T-cell (primary cell): ENCODE measurements at places on chromosomes 16 and 17.

- no peak for DNase-seq
Measured at GRCh38 chr17:82931699-82932517, 92.1 kb upstream of the ZNF750 start.

- no peak for DNase-seq
Measured at GRCh38 chr16:84751947-84752346, 52.1 kb downstream of the USP10 start.

DNA sequence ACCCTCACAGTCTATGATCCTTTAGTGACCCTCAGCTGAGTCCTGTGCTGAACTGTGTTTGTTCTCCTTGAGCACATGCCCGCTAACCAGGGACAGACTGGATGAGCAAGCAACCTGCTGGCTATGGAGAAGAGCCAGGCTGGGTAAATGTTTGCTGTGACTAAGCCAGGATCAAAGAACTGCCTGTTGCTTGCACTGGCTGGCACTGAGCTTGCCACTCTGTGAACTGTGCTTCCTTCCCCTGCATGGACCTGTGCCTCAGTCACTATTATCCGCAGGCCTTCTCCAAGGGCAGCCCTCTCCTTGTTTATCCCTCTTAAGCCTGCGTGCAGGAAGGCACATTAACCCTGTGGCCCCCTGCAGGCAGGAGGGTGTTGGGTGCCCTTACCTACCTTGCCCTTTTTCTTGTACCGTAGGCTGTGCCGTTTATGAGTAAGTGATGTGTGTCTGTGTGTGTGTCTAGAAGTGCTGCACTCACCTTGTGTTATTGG, 7.4 kb downstream of the PNPO start:
- DNase-seq, result no peak

DNA sequence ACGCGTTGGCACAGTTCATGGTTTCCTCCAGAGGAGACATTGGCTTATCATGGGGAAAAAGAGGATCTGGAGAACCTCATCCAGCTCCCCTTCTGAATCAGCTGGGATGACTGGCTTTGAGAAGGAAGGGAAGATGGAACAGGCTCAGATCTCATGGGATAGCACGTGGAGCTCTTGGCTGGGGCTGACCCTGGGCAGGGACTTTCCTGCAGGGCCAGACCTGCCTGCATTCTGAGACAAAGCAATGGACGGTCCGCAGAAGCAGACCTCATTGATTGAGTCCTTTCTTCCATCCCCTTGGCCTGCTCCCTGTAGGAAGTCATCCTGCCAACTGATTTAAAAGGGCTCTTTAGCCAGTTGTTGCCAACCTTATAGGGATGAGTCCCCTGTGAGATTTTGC, 26.2 kb downstream of the PLCD3 start:
- DNase-seq, result no peak

GRCh38 chr17:56142781-56143180, 10.5 kb upstream of the ANKFN1 start:
- no peak for DNase-seq

DNA sequence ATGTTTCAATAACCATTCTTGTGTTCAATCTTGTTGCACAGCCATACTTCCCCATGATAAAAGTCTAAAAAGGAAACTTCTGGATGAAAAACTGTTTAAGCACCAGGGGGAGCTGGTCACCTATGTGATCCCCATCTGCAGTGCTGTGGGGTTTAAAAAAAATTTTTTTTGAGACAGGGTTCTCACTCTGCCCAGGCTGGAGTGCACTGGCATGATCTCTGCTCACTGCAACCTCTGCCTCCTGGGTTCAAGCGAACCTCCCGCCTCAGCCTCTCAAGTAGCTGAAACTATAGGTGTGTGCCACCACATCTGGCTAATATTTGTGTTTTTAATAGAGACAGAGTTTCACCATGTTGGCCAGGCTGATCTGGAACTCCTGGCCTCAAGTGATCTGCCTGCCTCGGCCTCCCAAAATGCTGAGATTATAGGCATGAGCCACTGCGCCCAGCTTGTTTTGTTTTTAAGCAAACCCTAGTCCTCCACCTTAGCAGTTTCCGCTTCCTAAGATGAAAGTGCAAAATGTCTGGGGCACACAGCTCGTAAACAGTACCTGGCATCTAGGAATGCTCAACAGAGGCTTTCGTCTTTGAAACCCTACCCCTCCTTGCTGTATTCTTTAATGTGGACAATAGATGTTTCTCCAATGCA, 25.4 kb downstream of the DNAJA2 start:
- peak; percentile 38 for DNase-seq

DNA sequence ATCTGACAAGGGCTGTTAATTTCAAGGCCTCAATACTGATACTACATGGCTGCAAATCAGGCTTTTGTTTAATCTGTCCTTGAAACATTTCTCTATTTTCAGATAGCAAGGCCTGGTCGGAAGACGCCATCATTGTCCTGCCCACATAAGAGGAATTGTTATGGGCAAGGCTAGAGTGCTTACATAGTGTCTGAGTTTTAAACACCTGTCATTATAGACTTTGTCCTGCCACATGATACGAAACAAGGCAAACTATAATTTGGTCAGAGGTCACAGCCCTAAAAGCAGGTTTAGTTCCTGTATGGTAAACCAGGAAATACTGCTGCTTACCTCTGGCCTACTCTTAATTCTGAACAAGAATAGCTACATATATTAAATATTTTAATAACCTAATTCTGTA, 104.4 kb downstream of the SSH2 start:
- DNase-seq, result no peak

DNA sequence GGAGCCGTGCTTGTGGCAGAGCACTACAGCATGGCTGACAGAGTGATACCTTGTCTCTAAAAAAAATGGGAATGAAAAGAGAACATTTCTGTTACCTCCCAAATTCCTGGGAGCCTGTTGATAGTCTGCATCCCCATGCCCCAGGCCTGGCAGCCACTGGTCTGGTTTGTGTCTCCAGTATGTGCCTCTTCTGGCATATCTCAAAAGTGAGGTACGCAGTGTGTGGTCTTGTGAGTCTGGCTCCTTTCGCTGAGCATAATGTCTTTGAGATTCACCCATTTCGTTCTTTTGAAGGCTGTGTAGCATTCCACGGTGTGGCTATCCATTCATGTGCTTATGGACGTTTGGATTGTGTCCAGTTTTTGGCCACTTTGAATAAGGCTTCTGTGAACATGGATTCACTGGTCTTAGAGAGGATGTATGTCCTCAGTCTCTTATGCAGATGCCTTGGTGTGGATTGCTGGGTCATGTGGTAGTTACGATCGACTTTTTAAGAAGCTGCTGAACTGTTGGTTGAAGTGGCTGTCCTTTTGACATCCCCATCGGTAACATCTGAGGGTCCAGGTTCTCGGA, 39.1 kb downstream of the PRMT7 start:
- no peak for DNase-seq

DNA sequence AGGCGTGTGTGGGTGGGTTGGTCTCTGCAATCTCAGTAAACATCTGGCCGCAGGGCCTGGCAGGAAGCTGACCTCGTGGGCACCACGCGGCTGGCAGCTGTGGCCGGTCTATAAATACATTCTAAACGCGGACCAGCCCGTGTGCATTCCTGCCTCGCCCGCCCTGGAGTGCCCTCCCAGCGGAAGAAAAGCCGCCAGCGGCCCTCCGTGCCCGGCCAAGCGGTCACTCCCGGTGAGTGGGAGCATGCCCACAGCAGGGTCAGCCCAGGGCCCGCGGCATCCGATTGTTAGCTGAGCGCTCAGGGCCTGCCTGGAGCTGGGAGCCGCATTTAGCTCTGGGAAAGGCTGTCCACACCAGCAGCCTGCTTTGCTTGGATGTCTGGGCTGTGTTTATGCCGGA, 10.3 kb downstream of the ZNF469 start:
- DNase-seq, result no peak

- DNase-seq, result peak; percentile 33
Measured at GRCh38 chr17:19867079-19867328, 732 bp downstream of the ULK2 start.

DNA sequence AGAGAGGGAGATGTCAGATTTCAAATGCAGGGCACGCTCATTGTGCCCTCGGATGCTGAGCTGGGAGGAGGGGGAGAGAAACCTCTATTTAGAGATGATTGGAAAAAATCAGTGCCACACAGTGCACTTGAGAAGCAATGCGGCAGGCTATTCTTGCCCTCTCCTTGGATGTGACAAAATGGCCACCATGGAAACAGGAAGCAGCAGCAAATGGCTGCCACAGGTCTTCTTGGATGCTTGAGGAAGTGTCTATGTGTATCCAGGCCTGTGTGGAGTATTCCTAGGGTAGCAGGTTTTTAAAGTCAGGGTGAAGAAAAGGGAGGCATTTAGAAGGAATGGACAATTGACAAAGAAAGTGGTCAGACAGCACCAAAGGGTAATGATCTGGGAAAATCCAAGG, 340.1 kb upstream of the ZFHX3 start:
- DNase-seq, result no peak

DNA sequence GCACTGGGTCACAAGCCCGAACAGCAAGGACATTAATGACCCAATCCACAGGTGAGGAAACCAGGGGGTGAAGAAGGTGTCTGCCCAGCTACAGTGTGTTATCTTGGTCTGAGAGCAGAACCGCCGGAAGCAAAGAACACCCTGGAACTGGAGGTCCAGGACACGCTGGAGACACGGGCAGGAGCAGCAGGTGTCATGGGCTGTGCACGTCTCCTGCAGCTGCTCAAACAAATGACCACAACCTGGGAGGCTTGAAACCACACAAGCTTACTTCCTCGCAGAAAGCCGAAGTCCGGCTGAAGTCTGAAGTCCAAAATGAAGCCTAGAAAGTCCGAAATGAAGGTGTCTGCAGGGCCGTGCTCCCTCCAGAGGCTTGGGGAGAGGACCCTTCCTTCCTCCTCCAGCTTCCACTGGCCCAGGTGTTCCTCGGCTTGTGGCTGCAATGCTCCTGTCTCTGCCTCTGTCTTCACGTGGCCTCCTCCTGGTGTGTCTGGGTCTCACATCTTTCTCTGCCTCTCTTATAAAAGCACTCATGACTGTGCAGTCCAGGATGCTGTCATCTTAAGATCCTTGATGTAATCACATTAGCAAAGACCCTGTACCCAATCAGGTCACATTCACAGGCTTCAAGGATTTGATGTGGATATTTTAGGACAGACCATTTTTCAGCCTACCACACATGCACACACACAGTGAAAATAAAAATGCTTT, 351.2 kb downstream of the C16orf95 start:
- DNase-seq, result no peak

DNA sequence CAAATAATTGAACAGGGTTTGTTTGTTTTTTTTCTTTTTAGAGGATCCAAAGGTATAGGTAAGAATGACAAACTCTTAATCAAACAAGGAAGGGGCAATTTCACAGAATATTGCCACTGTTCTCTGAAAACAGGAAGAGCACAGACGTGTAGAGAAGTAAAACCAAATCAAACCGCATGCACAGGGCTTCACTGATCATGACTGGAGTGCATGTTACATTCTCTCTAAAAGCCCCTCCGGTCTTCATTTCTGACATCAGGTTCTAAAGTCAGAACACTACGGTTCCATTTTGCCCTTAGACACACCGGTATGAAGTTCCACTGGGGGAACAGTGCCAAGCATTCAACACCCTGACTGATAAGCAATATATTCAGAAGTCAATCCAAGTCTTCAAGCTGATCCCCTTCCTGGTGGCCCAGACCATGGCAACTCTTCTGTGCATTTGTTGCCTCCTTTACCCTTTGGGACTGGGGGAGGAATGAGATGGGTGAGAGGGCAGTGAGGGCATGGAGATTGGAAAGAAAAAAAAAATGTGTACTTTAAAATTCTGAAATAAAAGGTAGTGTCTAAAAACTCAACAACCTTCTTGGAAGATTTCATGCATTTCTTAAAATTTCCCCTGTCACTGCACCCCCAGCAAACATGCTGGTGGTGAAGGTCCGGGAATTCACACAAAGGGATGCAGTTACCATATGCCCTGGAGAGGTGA, 1.4 kb downstream of the MMD start:
- peak; percentile 26 for DNase-seq

DNA sequence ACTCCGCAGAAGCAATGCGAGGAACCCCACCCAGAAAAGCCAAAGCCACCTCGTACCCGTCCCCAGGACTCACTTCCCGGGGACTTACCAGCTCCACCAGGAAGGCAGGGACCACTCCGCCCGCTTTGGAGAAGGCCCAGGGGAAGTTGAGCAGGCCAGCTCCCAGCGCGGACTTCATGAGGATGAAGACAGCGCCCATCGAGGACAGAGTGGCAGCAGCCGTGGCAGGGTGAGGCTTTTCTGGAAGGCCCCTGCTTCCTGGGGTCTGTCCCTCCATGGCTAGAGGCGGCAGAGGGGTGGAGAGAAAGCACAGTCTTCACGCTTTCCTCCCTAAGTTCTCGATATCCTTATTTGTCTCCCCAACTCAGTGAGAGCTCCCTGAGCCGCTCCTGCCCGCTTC, 714 bp downstream of the SLC38A8 start:
- DNase-seq, result no peak

DNA sequence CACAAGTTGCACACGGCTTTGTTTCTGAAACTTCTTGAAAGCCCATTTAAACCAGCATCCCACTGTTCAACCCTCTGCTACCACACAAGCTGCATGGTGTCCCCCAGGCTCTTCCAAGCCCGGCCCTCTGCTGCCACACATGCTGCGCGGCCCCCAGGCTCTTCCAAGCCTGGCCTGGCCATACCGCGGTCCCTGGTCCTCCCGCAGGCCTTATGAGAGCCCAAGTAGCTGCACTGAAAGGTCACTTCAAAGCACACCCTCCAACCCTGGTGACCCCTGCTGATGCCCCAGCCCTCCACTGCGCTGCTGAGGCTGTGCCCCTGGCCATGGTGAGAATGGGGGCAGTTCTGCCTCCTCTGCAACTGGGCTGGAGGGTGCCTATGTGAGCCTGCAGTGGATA, 25.9 kb upstream of the PVALEF start:
- no peak for DNase-seq

DNA sequence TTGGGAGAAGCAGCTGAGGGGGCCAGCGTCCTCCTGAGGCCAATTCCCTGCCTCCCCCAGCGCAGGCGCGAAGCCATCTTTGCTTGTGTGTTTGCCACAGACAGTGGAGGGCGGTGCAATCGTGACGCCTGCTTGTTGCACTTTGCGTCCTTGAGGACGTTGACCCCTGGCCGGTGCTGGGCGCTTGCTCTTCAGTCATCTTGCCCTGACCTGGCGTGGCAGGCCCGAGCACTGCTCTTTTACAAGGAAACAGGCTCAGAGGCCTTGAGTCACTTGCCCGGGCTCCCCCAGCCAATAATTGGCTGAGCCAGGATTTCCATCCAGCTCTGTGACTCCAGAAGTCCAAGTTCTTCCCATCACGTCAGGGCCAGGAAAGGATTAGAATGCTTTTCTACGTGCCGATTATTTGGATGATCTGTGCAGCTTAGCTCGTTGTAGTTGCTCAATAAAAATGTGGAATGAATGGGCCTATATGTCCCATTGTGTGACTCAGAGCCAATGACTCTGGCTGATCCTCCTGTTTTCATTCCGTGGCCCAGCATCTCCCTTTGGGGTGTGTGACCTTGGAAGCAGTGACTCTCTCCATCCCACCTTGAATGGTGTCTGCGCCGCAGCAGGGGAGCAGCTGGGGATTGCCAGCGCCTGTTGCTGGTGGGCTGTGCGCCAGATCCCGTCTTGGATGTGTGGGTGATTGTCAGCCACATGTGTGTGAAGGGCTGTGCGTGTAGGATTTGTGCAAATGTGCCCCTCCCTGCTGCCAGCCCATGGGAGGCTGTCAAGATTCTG, 214.1 kb downstream of the SEC14L1 start:
- no peak for DNase-seq
